Foreskin keratinocyte (primary cell): ENCODE measurements at places on chromosomes 1 and 21. TPM values are rescaled to one million over a fixed set of nuclear protein-coding genes. Genes with fewer than 3 reads are reported as not detected.

DNA sequence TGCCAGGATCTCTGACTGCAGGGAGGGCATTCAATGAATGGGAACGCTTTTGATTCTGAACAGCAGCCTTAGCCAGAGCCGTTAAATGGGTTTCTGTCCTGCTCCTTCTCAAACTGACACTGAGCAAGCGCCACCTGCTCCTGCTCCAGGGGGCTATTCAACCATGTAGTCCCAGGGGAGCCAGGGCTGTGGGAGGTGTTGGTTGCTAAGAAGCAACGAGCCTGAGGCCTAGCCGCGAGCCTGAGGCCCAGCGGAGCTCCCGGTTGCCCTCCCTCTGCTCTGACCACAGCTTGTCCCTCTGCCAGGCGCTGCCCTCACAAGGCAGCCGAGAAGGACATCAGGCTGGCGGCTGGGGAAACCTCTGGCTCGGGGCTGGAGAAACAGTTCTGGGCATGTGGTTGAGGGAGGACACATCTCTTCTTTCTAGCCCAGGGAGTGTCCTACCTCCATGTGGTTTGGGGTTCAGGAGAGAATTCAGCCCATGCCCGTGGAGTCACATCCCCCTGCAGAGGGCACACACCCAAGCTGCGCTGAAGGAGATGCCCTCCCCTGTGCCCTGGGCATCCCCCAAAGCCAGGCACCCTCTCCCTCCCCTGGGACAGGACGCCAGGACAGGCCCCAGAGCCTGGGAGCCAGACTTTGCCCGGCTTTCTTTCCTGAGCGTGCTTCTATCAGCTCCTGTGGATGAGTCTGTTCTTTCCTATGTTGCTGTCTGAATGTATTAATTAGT lies 18.0 kb downstream of the PCP4 start:
- no peak for DNase-seq

DNA sequence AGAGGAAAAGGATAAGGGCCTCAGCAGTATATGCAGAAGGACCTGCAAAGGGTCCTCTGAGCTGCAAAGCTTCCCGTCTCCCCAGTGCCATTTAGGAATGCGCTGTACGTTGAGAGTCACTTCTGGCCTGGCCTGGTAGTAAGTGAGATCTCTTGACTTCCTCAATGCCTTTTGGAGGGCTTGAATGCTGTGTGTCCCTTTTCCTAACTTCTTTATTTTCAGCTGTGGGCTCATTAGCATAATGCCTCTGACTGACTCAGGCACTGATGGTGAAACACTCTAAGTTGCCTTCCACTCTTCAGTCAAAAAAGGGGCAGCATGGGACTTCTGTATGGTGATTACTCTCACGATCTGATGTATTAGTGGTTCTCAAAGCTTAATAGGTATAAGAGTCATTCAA lies 49.9 kb downstream of the XCL1 start:
- DNase-seq = no peak

OLIG2 gene
- total RNA-seq = not detected in 2 replicates

- DNase-seq = no peak
Measured at GRCh38 chr21:44724196-44724595, 12.8 kb upstream of the TSPEAR start.

GRCh38 chr1:11501491-11501897 lies 22.5 kb downstream of the DISP3 start:
- no peak for DNase-seq

DNA sequence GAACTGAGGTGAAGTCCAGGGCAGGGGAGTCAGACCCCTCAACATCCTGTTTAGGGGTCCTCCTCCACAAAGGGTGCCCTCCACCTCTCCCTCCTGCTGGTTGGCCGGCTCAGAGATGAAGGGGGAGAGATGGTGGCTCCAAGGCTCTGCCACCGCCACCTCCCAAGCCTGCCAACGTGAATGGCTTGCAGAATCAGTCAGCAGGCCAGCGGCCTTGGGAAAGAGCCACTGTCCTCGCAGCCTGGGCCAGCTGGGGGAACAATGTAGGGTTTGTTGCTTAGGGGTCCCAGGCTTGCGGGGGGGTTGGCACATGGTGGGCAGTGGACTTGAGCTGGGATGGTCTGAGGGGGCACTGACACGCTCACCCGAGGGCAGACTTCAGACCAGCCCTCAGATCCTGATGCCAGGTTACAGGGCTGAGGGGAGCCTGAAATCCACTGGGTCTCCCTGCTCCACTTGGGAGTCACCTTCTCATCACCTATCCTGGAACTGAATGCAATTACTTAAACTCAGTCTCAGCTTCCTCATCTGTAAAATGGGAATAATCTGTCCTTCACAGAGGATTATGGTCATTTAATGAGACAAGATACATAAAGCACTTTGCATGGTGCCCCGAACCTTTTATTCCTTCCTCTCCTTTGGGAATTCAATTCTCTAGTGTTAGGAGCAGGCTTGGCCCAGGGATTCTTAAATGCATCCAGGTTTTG lies 8.3 kb downstream of the GPR37L1 start:
- no peak for DNase-seq

- no peak for DNase-seq
Measured at GRCh38 chr1:3703786-3704371, 48.4 kb upstream of the CCDC27 start.

S100A9 gene
- total RNA-seq = 12.1 and 19.1 TPM in 2 replicates
